ENCODE measurements at places on chromosomes 2 and 18. TPM values are rescaled to one million over a fixed set of nuclear protein-coding genes. Genes with fewer than 3 reads are reported as not detected.

DNA sequence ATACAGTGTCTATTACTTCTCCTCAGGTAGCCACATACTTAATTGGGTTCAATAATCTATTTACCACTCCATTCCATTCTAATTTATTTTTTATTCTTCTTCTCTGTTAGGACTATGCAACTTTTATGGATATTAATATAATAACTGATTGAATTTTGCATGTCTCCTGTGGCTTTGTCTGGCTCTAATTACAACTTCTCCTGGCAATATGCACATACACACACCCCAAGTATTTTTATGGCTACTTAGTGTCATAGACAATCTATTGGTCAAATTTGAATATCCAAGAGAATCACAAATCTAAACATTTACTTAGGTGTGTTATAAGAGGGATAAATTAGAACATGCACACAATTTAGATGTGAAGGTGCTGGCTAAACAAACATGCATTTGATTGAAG lies 73.1 kb downstream of the BOD1L2 start:
- H3K27me3 ChIP-seq = no peaks in the 10 kb centered on the region
- H3K4me1 ChIP-seq = no peaks in the 10 kb centered on the region
- H3K36me3 ChIP-seq = no peaks in the 10 kb centered on the region
- no peak for DNase-seq

DNA sequence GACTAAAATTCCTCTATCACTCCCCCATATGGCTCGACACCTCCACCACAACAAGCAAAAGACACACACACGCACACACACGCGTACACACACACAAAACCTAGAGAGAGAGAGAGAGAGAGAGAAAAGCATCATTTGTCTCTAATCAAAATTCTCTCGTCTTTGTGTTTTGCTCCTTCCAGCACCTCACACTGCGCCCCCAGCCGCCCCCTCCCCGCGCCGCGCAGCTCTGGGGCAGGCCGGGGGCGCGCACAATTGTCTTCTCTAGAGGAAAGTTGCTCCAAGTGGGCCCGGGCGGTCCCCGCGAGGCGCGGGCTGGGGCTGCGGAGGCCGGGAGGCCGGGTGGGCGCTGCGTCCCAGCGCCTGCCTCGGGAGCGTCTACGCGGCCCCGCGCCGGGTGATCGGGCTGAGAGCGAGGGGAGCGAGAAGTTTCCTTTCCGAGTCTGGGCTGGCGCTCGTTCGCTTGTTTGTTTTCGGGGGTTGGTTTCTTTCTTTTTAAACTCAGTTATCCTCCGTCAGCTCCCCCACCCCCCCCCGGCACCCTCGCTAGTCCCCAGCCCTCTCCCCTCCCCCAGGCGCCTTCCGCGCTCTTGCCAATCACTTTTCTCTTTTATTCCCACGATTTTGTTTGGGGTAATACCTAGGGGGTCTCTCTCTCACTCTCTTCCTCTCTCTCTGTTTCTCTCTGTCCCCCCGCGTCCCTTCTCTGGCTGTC lies 4.1 kb downstream of the ZEB2 start:
- H3K27ac ChIP-seq = peak overlapping the region; percentile 97
- peak overlapping the region; percentile 75 for H3K4me3 ChIP-seq
- H3K36me3 ChIP-seq = no peaks in the 10 kb centered on the region
- peaks cover 63% of the 10 kb centered on the region for H3K4me1 ChIP-seq
- no peaks in the 10 kb centered on the region for H3K27me3 ChIP-seq

DNA sequence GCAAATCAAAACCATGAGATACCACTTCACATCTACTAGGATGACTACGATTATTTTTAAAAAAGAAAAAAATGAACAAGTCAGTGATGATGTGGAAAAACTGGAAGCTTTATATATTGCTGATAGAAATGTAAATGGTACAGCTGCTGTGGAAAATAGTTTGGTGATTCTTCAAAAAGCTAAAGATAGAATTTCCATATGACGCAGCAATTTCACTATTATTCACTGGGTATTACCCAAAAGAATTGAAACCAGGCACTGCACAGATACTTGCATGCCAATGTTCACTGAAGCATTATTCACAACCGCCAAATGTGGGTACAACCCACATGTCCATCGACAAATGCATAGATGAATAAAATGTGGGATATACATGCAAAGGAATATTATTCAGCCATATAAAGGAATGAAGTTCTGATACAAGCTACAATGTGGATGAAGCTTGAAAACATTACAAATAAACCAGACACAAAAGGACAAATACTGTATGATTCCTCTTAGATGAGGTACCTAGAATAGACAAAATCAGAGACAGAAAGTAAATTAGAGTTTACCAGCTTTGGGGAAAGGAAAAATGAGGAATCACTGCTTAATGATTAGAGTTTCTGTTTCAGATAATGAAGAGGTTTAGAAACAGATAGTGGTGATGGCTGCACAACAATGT lies 11.1 kb downstream of the RTTN start:
- no peaks in the 10 kb centered on the region for H3K27me3 ChIP-seq
- no peak for DNase-seq
- H3K4me1 ChIP-seq = peaks cover 4% of the 10 kb centered on the region
- no peak overlapping the region for H3K4me3 ChIP-seq

Gene CD207
- total RNA-seq = not detected

GRCh38 chr2:113894156-113894743 lies 4.4 kb downstream of the ACTR3 start:
- peaks cover 71% of the 10 kb centered on the region for H3K4me1 ChIP-seq
- H3K4me3 ChIP-seq = no peak overlapping the region
- H3K27me3 ChIP-seq = no peaks in the 10 kb centered on the region
- peak; percentile 48 for DNase-seq

All from endothelial cell of umbilical vein (primary cell).